ENCODE measurements at places on chromosomes 4 and X.
A peak's percentile ranks its signal among the peaks of the same experiment; 100 is the strongest.

DNA sequence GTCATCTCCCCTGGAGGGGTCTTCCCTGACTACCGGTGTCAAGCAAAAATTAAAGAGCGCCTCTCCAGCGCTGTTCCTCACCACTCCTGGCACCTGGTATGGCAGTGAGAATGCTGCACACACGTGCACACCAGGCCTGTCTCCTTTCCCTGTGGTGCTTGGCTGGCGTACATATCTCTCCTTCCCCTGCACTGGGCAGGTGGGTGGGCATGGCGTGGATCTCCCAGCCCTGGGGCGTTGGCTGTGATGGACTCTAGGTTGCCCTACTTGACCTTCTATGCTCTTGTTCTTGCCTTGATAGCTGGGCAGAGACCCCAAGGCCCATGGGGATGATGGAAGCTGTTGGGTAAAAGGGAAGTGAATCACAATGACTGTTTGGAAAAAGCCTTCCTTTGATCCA, 109.2 kb downstream of the CLNK start:
- no peak for DNase-seq

DNA sequence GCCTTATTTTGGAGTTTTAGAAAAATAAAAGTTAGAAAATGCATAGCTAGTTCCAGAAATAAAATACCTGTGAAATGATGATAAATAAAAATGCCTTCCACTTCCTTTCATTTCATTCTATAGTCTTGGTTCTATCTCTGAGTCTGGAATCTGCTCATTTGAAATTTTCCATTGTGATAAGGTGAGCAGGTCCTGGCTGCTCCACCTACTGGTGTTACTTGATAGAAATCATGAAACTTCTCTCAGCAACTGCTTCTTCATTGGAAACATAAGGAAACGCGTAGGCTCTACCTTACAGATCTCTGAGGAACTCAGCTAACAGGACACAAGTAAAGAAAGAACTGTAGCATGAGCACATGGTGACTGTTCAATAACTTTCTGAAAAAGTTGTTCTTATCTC, 141.8 kb downstream of the DCHS2 start:
- DNase-seq, result no peak

DNA sequence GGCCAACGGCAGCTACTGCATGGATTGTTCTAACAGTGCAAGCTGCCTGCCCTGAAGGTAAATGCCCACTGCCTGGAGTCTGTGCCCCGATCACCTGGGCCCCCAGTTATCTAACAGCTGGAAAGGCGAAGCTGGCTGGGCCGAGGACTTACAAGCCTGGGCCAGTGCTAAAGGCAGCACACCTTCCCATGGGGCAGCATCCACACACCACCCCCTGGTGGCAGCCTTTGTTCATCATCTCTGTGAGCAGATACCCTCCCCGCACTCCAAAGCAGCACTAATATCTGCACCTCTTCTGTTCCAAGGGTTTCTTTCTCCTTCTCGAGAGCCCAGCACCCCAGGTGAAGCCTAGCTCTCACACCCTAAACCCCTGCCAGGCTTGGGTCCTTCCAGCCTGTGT, 7.6 kb downstream of the SLC2A9 start:
- peak; percentile 38 for DNase-seq

DNA sequence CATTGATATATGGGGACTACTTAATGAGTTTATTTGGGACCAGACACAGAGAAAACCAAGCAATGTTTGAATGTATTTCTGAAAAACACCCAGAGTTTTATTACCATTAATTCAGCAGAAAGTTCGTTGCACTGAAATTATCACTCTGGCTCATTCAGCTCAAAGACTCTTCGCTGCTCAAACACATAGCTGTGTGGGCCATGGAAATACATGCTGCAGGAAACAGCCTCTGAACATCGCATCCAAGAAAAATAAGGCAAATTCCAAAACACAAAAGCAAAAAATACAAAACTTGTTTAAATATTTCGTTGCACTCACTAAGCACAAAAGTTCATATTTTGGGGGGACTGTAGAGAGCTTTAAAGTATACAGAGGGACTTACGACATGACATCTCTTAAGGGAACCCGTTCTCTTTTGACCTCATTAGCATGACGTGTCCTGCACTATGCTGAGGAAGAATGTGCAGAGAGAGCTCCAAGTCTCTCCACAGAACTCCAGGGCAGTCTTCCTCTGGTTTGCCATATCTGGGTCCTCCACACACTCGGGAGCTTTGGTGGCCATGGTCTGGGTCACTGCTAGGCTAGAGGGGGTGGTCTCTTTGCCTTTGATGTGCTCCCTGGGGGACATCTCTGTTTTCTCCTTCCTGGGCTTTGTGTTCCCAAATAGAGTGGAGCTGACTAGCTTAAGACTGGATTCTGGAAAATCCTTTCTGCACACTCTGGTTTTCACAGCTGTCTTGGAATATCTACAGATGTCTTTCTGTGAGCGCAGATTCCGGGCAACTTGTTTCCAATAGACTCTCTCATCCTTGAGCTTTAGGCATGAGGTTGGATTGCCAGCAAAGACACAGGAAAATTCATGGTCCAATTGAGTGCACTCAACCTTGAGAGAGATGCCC, 2.8 kb downstream of the FGFBP1 start:
- DNase-seq, result no peak
